GF-D8 (cell line): ENCODE measurements at places on chromosomes 5 and 9.

DNA sequence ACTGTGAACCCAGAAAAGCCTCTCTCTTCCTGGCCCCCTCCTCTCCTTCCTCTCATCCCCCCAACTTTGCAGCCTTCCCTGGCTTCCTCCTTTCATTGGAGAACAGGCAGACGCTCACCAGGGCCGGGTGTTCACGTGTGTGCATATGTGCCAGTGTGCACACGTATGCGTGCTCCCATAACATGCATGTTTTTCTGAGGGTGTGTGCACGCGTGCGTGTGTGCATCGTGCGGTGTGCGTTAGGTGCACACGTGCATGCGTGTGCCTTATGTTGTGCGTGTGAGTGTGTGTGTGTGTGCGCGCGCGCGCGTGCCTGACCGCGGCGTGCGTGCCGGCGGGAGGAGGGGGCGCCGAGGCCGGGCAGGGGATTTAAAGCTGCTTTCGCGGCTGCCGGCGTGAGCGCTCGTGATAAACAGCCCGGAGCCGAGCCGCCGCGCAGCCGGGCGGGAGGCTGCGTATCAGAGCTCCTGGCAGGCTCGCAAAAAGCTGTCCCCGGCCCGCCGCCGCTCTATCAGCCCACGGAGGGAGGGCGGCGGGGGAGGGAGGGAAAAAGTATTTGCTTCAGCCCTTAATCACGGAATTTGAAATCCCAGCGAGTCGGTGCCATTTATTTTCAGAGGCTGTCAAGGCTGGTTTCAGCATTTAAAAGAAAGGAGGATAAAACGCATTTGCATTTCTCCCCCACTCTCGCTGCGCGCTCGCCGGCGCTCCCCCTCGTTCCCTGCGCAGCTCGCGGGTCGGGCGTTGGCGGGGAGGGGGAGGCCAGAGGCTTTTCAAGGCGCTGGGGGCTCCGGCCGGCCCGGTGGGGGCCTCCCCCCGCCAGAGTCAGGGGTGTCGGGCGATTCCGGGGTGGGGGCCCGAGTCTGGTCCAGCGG lies 183.9 kb downstream of the C9orf50 start:
- DNase-seq: no peak

DNA sequence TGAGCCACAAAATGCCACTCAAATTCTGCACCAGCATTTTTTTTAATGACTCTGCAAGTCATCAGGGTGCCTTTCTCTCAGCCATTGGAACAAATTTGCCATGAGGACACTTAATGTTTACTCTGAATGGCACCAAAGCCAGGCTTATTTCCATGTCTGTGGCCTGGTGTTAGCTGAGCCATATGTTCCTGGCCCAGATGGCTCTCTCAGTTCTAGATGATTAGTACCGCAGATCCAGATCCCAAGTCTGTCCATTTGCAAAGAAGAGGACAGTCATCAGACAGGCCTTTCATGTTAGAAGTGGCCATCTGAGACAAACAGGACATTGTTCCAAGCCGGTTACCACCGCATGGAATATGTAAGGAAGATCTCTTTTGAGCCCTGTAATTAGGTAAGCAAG lies 70.3 kb downstream of the INSYN2B start:
- no peak for DNase-seq

- no peak for DNase-seq
Measured at GRCh38 chr5:124713595-124713994, 32.8 kb downstream of the ZNF608 start.

DNA sequence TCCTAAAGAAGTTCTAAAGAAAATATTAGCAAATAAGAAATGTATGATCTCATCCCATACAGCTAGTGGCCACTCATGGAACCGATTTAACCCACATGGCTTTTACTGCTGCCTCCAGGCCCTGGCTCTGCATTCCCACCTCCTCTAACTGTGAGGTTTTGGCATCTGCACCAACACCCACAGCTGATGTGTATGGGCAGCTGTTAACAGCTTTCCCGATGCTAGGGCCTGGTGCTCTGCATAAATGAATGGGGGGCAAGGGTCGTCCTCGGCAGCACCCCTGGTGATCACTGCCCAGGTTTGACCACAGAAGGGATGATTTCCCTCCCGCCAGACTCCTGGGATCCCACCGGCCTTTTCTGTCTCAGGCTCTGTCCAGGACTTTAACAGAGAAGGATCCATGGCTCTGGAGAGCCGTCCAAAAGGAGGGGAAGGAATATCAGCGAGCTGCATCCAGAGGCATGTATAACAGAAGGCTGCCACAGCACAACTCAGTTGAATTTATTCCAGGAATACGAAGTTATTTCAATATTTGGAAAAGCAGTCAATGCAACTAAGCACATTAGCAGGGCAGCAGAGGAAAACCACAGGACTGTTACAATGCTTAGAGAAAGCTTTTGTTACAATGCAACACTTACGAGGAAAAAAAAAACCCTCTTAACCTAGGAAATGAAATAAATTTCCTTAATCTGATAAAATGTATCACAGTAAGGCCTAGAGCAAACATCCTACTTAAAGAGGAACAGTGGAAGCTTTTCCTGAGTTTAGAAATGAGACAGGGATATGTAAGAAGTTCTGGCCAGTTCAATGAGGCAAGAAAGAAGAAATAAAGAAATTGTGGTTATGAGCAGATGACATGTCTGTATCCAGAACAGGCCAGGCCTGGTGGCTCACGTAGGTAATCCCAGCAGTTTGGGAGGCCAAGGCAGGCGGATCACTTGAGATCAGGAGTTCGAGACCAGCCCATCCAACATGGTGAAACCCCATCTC lies 63.1 kb downstream of the NACC2 start:
- DNase-seq: no peak

DNA sequence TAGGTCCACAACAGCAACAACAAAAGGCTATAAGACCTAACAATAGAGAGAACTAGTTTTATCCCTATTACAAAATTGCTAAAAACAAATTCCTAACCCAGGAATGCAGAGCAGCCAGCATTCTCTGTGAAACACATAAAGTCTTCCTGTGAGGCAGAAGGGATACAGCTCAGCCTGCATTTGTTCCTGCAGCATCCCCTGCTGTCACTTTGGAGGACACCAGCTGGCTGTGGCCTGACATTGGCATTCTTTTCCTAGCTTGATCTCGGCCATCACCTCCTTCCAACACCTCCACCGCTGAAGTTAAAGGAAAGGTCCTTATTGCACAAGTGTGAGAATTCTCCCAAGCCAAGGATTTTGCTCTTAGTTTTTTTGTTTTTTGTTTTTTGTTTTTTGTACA lies 186.1 kb downstream of the SNCAIP start:
- DNase-seq: no peak

DNA sequence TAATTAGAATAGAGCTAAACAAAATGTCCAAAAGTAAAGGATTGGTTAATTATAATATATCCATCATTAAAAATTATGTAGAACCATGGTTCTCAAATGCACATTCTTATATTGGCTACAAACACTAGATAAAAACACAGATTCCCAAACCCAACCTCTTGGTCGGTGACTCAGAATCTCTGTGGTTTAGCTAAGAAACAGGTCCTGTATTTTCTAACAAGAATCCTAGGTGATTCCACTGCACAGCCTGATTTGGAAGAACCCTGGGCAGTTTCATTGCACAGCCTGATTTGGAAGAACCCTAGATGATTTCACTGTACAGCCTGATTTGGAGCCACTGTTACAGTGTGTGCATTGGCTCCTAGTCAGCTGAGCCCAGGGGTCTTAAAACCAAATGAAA lies 67.9 kb downstream of the KIAA1958 start:
- no peak for DNase-seq

DNA sequence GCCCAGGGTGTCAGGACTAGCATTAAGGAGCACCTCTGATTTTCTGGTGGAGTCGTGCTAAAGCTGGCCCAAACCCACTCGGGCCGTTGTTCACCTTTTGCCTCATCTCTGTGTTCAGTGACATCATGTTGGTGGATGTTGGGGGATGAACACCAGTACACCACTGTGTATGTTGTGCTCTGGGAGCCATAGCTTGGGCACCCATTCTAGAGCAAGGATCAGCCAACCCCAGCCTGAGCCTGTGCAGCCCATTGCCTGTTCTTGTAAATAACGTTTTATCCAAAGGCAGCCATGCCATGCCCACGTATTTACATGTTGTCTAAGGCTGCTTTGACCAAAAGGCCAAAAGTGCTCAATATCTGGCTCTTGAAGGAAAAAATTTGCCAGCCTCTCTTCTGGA lies 245.6 kb downstream of the FANCC start:
- DNase-seq: no peak

- no peak for DNase-seq
Measured at GRCh38 chr5:32572778-32573480, 12.4 kb upstream of the SUB1 start.

DNA sequence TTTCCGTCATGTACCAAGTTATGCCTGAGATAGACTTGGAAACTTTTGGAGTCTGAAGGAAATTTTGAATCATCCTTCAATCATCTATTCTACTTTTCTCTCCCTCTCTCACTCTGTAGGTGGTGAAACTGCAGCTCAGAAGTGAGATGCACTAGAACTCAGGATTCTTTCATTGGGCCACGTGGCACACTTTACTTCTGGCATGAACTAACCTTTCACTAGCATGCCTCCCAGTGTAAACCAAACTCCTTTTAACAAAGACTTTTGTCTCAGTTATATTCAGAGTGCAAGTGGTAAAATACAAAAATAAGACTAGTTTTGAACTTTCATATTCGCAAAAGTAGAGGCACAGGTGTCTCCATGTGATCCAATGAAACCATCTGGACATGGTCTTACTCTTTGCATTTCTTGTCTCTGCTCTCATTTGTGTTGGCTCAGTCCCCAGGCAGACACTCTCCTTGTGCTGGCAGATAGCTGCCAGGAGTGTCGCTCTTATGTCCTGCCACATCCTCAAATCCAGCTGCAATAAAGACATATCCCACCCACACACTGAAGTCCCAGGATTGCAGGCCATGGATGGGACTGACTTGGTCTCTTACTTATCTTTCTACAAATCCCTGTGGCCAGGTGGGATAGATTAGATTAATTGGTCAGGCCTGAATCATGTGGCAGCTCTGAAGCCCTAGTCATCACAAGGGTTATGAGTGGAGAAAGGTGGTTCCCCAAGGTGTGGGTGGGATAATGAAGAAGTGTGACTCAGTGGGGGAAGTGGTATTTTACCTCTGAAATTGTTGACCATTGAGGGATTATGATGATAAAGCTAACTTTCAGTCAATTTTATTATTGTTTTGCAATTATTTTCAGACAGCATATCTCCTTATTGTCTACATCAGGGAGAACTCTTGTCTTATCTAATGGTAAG lies 267.5 kb downstream of the GABRB2 start:
- no peak for DNase-seq

- peak; percentile 24 for DNase-seq
Measured at GRCh38 chr5:59562756-59563389, 330.7 kb downstream of the PDE4D start.
